Right ventricle myocardium superior (tissue), 1 donor: ENCODE measurements at places on chromosomes 4 and X. TPM values are rescaled to one million over a fixed set of nuclear protein-coding genes. Genes with fewer than 3 reads are reported as not detected.

DNA sequence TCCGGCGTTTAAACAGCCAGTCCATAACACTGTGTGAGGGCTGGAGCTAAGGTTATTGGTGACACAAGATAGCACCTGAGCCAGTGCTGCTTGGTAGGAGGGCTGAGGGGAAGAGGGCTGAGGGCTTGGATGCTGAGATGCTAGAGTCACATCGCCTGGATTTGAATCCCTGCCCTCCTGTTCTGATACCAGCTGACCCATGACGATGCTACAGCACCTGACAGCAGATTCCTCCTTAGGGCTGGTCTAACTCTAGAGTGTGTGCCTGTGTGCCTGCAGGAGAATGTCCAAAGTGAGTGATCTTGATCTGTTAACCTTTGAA, 102.5 kb downstream of the PTTG2 start:
- no peak for DNase-seq

- peak; percentile 82 for DNase-seq
Observed at GRCh38 chrX:40154853-40155588, 57.3 kb upstream of the BCOR start.

GRCh38 chrX:144295921-144296320, 412.1 kb downstream of the UBE2NL start:
- no peak for DNase-seq

GRCh38 chr4:101074326-101074725, 273.0 kb downstream of the PPP3CA start:
- DNase-seq: no peak

DNA sequence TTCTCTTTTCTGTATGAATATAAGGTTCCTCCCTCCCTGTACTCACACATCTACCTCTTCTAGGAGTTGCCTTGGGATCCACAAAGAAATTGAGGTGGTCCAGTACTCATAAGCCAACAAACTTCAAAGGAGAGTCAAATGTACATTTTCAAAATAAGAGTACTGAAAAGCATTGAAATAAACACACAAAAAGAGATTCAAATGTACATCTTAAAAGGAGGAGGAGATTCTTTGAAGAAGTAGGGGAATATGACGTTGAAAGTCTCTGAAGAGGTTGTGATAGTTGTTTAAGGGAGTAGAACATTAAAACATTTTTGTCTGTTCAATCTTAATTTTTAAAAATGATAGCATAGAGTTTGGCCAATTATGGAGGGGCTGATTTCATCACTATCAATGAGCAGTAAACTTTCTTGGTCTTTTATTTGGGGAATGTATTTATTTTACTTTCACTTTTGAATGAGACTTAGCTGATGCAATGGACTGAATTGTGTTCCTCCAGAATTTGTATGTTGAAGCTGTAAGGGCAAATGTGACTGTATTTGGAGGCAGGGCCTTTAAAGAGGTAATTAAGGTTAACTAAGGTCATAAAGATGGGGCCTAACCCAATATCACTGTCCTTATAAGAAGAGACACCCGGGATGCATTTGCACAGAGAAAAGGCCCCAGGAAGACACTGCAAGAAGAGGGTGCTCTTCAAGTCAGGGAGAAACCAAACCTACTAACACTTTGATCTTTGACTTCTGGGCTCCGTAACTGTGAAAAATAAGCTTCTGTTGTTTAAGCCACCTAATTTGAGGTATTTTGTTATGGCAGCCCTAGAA, 226.3 kb upstream of the PGRMC2 start:
- DNase-seq: no peak

- peak; percentile 72 for DNase-seq
Observed at GRCh38 chr4:73869130-73870055, at the start of gene CXCL1. TSS of gene CXCL1 (plus strand) at chr4:73869393. CDS start at chr4:73869471, 78 bp downstream.

GRCh38 chrX:440636-441035, 53.9 kb upstream of the PPP2R3B start:
- no peak for DNase-seq

RAB41 gene
- not detected for total RNA-seq

EREG gene
- not detected for total RNA-seq
